Frontal cortex (tissue), 4 donors: ENCODE measurements at places on chromosomes 7 and 10. TPM values are rescaled to one million over a fixed set of nuclear protein-coding genes. Genes with fewer than 3 reads are reported as not detected.

DNA sequence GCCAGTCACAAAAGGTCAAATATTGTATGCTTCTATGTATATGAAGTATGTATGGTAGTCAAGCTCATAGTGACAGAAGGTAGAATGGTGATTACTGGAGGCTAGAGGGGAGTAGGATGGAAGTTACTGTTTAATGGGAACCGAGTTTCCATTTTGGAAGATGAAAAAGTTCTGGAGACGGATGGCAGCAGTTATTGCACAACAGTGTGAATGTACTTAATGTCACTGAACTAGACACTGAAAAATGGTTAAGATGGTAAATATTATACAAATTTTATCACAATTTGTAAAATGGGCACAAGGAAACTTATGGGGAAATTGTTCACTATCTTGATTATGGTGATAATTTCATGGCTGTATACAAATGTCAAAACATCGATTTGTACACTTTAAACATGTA lies 284.6 kb downstream of the GFRA1 start:
- no peak for DNase-seq

- DNase-seq: no peak
Observed at GRCh38 chr10:62025134-62025794, 123.8 kb downstream of the ARID5B start.

Gene RNLS
- total RNA-seq: 1.2 TPM

DNA sequence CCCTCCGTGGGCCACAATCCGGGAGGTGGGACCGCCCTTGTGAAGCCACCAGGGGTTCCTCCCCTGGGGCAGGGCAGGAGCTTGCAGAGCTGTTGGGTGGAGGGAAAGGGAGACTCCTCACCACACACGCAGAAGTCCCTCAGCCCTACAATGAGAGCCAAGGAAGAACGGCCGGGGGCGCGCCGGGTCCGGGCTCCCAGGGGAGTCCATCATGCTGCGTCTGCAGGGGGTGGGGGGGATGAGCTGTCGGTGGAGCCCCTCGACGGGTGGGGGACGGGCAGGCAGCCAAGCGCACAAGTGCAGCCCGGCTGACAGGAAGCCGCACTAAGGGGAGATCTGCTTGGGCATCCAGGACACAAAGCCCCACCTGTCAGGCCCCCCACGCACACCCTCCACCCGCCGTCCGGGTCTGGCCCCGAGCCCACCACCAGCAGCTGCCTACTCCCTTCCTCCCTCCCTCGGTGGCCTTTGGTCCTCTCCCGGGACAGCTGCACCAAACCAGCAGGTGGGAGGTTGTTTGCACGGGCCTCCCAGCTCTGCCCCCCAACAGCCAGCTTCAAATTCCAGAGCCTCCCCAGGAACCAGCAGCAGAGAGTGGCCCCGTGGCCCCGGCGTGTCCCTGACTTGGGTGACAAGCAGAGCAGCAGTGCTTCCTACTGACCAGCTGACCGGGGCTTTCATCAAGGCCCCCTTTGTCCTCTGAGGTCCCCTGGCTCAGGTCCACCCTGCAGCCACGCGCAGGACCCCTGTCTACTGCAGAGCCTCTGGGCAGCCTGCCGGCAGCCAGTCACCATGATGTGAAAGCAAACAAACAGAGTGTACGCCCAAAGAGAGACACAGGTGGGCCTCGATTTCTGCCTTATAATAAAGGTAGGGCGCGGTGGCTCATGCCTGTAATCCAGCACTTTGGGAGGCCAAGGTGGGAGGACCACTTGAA lies 50.3 kb downstream of the HIP1 start:
- peak; percentile 70 for DNase-seq

DNA sequence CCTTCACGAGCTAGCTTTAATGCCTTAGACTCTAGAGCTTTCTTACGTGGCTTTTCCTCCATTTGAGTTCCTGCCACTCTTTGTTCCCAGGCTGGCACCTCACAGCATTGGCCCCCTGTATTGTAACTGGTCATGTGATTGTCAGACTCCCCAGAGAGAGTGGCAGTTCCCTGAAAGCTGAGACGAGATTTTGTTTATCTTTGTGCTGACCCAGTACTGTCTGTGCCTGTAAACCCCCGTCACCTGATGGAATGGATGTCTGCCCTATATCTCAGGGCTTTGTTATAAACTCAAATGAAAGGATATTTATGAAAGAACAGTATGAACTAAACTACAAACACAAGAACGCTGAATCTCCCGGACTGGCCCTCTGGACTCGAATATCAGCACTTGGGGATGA lies 13.0 kb downstream of the NOBOX start:
- DNase-seq: no peak

Gene HMX2
- total RNA-seq: not detected

GRCh38 chr10:92826061-92826460 lies 22.3 kb upstream of the EXOC6 start:
- no peak for DNase-seq

Gene SP4
- total RNA-seq: 74.6 TPM

DNA sequence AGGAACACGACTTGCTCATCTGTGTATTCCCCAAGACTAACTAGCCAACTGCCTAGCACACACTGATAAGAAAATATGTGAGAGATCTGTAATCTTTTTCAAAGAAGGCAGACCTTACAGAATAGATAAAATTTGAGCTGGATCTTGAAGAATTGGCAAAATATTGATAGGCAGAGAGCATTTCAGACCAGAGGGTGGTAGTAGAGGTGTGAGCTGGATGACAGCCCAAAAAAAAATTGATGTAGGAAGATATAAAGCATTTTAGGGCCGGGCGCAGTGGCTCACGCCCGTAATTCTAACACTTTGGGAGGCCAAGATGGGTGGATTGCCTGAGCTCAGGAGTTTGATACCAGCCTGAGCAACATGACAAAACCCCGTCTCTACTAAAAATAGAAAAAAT lies 1.2 kb upstream of the ZNF746 start:
- DNase-seq: no peak

DNA sequence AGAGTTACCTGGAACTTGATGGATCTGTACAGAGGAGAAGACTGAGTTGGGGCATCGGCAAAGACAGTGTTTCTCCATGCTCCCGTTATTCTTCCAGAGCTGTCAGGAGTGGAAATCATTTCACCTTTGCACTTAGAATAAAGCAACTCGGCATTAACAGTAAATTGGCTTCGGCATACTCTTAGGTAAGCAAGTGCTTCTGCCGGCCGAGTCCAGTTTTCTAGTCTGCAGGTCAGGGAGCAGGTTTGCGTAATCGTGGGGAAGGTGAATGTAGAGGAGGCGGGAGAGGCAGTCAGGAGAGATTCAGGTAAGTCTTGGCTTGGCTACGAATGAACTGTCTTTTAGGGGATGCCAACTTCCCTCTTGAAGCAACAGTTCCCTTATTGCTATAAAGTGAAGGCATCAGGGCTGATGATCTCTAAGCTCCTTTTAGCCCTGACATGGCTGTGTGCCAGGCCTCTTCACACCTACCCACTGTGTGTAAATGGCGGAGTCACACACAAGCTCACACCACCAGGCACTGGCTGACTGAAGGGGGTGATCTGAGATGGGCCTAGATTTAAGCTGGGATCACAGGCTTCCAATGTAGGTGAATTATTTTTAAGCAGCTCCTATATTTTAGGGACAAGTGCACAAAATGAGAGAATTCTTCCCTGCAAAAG lies 127.1 kb downstream of the GATA3 start:
- DNase-seq: no peak

GRCh38 chr7:138752518-138753149 lies 45.2 kb upstream of the TMEM213 start:
- no peak for DNase-seq

GRCh38 chr7:6398943-6399342 lies 48.8 kb downstream of the DAGLB start:
- DNase-seq: no peak

- DNase-seq: no peak
Observed at GRCh38 chr10:30591249-30591670, 38.3 kb downstream of the LYZL2 start.

DNA sequence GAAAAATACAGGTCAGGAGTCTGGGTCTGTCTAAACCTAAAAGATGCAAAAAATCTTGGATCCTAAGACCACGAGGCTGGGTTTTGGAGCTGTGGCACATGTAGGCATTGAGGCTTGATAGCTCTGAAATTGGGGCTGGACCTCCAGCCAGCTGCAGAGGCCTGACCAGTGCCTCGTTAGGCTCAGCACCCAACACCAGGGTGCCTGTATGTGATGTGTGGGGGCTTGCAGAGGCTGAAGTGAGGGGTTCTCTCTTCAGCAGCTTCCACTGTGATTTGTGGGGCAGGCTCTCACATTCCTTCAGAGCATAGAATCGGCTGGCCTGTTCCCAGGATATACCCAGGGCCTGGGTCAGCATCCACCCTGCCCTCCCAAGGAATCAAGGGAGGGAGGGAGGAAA lies 247.8 kb downstream of the BUB3 start:
- DNase-seq: no peak

DNA sequence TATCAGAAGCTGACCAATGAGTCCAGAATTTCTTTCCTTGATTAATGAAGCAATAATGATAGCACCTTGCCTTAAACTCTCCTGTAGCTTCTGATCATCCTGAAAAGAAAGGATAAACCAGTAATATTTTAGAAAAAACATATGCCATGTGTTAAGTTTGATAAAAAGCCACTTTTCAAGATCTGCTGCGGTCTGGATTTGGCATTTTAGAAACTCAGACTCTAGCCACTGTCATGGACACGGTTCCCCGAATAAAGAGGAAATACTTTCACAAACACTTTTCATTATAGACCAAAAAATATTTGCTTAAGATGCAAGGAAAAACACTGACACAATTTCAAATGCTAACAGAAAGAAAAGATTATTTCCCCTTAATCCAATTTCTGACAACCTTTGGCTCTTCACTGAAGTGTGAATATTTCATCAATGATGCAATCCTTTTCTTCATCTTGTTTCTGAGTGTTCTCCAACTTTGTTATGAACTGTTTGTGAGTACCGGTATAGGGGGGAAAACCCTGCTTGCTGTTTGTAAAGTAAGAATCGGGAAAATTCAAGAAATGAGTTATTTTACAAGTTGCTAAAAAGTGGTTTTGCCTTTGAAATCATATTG lies 329.5 kb downstream of the CRPPA start:
- no peak for DNase-seq

DNA sequence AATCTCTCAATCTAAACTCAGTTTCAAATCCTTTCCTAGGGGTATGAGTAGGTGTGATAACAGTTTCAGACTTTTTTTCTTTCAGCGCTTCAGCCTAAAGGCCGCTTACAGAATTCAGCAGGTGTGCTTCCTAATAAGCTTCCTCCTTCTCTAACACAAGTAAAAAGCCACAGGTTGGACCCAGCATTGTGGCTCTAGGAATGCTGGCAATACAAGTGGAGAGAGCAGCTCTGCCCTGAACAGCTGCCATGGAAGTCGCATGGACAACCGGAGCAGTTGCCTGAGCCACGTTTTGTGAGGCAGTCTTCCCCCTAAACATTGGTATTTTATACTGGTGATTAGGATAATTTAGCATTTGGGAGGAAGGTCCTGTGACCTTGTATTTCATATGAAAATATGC lies 83.5 kb downstream of the ST7 start:
- DNase-seq: no peak

DNA sequence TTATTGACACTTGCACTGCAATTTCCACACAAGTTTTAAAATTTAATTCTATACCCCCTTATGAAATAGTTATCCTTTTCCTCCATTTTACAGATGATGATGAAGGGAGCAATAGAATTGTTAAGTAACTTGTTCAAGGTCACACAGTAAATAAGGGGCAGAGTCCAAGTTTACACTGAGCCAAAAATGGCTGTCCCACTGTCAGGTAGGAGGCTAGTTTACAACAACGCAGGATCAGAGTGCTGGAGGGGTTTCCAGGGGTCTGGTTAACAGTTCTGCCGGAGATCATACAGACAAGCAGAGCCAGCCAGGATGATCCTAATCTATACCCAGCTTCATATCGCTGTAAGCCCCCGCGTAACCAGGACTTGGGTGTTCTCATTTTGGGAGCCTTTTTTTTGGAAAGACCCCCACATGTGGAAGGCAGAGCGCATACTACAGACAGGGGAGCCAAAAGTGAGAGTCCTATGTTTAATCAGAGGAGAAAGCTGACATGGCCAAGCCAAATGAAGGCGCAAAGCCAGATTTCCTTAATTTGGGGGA lies 524 bp upstream of the UNC5B start:
- no peak for DNase-seq

Gene CTAGE8
- 0.41 TPM for total RNA-seq

- peak; percentile 54 for DNase-seq
Observed at GRCh38 chr10:45420453-45421192, 46.6 kb downstream of the ALOX5 start.

DNA sequence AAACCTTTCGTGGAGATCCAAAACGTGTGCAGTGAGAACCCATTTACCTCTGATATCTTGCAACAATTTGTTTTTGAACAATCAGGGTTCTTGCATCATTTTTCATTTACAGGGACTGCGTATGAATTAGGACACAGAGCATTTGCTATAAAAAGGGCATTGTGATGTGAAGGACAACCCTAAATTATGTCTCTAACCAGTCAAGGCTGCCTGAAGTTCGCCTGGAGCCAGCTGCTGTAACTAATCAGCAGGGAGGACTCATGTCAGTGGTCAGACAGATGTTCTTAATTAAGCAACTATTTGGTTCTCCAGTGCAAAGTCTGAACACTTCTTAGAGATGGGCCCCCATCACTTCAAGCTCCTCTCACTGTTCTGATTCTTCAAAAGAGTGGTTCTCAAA lies 674.8 kb downstream of the KCNMA1 start:
- DNase-seq: no peak

DNA sequence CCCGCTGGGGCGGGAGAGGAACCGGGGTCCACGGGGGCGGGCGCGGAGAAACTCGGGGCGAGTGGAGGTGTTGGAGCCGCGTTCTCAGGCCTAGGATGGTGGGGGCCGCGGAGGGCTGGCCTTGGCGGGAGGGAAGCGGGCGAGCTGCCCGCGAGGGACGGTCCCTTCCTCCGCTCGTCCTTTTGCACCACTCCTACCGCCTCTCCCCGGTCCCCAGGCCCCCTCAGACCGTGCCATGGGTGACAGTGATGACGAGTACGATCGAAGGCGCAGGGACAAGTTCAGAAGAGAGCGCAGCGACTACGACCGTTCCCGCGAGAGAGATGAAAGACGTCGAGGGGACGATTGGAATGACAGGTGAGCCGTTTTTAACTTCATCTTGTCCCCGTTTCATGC lies 451 bp downstream of the SRRT start:
- DNase-seq: no peak

- no peak for DNase-seq
Observed at GRCh38 chr7:95139922-95140321, 184.4 kb downstream of the PON1 start.

DNA sequence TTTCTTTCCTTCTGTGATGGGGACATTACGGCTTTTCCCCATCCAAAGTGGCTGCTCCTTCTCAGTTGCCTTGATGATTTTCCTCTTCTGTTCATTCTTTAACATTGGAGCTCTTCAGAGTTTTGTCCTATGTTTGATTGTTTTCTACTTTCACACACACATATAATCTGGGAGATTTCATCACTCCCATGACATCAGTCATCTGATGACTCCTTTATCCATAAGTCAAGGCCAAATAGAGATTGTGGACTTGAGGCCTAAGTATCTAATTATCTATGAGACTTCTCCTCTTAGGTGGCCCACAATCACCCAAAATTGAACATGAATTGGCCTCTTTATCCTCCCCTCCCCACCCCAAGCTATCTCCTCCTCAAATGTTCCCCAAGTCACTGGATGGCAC lies 5.3 kb upstream of the COL1A2 start:
- DNase-seq: no peak

- DNase-seq: no peak
Observed at GRCh38 chr10:99966306-99966705, 43.4 kb downstream of the DNMBP start.

Gene FAM25A
- total RNA-seq: not detected

GRCh38 chr10:117444497-117445040 lies 69.3 kb upstream of the PDZD8 start:
- DNase-seq: no peak

- no peak for DNase-seq
Observed at GRCh38 chr7:100513212-100513810, 25.7 kb upstream of the AGFG2 start.

Gene TMEM178B
- 53.0 TPM for total RNA-seq
